ENCODE measurements at places on chromosomes 6 and 20.

- DNase-seq, result no peak
Observed at GRCh38 chr6:149852180-149852579, 12.0 kb downstream of the LRP11 start.

GRCh38 chr6:138776659-138777058 lies 3.1 kb downstream of the CCDC28A start:
- no peak for DNase-seq

- DNase-seq, result no peak
Observed at GRCh38 chr6:130409418-130410100, 43.7 kb downstream of the TMEM200A start.

GRCh38 chr6:83008626-83009025 lies 57.0 kb downstream of the UBE3D start:
- no peak for DNase-seq

DNA sequence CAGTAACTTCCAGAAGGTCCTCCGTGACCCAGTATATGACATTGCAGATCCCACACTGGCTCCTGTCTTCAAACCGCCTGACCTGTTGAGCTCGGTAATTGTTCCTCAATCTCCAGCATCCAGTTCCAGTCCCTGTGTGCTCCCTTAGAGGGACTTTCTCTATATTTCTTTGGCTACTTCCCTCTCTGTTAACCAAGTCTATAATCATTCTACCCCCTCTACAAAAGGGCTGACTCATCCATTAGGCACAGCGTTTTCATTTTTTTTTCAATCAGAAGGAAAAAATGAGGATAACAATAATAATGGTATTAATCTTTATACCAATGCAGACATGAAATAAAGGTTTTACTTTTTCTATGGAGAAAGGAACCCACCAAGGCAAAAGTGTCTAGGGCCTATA lies 69.3 kb downstream of the FAM229B start:
- no peak for DNase-seq

DNA sequence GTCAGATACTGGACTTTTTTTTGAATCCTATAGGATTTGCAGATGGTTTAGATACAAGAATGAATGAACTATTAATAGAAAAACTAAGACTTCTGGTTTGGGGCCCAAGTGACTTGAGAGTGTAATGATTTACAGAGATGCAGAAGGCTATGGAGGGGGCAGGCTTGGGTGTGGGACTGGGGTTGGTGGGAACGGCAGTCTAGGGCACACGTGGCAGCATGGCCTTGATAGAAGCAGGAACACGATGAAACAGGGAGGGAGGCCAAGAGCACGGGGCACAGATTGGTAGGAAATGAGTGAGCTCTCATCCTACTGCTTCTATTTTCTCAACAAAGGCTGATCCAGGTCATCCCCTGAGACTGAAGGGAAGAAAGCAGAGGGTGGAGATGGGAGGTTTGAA lies 3.4 kb upstream of the UST start:
- DNase-seq, result no peak
